ENCODE measurements at places on chromosomes 16 and 17. TPM values are rescaled to one million over a fixed set of nuclear protein-coding genes. Genes with fewer than 3 reads are reported as not detected.

The PIGS gene
- 61.7 TPM for total RNA-seq

The KRT33B gene
- not detected for total RNA-seq

The HIC1 gene
- total RNA-seq: 29.0 TPM

- peaks cover 6% of the 10 kb centered on the region for H3K4me1 ChIP-seq
- H3K36me3 ChIP-seq: no peaks in the 10 kb centered on the region
- no peak overlapping the region for H3K4me3 ChIP-seq
- no peak overlapping the region for H3K27ac ChIP-seq
- H3K27me3 ChIP-seq: no peaks in the 10 kb centered on the region
These were observed 24.1 kb downstream of the DNAJA2 start for GRCh38 chr16:46949241-46949892.

DNA sequence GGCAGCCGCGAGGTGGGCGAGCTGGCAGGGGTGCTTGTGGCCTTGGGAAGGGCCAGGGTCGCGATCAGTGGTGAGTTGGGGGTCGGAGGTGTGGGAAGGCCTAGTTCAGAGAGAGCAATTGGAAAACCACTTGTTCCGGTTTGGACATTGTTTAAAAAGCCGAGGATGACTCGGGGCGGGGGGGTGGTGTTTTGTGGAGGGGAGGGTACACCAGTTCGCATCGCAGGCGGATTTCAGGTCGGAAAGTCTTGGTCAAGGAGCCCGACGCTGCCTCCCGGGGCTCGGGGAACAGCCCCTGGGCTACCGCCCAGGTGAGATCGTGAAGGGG is 66.4 kb downstream of the KPNA2 start:
- peaks cover 6% of the 10 kb centered on the region for H3K36me3 ChIP-seq
- H3K4me1 ChIP-seq: peaks cover 43% of the 10 kb centered on the region
- no peak for DNase-seq
- H3K27ac ChIP-seq: peak overlapping the region; percentile 88
- peaks cover 10% of the 10 kb centered on the region for H3K27me3 ChIP-seq

GRCh38 chr16:57507136-57508034 is 21.1 kb upstream of the DOK4 start:
- DNase-seq: no peak
- H3K27me3 ChIP-seq: no peaks in the 10 kb centered on the region
- no peak overlapping the region for H3K4me3 ChIP-seq

DNA sequence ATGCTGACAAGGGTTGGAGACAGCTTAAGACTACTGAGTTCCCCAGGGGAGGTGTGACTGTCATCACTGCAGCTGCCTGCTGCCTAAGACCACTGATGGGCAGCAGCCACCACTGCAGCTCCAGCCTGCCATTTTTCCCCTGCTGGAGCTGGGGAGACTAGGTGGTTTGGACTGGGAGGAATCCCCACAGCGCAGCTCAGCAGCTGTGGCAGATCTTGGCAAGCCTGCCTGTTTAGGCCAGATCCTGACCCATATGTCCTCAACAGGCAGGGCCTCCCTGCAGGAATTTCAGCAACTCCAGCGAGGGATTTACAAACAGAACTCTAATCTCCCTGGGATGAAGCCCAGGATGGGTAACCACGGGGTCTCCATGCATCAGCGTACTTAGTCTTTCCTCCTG is 356.4 kb upstream of the TOM1L1 start:
- H3K36me3 ChIP-seq: no peaks in the 10 kb centered on the region
- no peaks in the 10 kb centered on the region for H3K27me3 ChIP-seq
- no peak overlapping the region for H3K4me3 ChIP-seq
- no peak for DNase-seq
- H3K27ac ChIP-seq: no peak overlapping the region
- no peaks in the 10 kb centered on the region for H3K4me1 ChIP-seq

- H3K27ac ChIP-seq: no peak overlapping the region
- no peaks in the 10 kb centered on the region for H3K4me1 ChIP-seq
- H3K4me3 ChIP-seq: no peak overlapping the region
- no peaks in the 10 kb centered on the region for H3K36me3 ChIP-seq
- no peak for DNase-seq
These were observed 317.1 kb upstream of the CDH8 start for GRCh38 chr16:62353355-62353754.

GRCh38 chr17:8420041-8420934 is 15.4 kb upstream of the NDEL1 start:
- no peak for DNase-seq
- H3K4me3 ChIP-seq: no peak overlapping the region
- H3K27ac ChIP-seq: no peak overlapping the region
- no peaks in the 10 kb centered on the region for H3K36me3 ChIP-seq

Data from activated CD4-positive, alpha-beta T cell treated with anti-CD3 and anti-CD28 coated beads, Interleukin-2, amount 10 ng/mL, durations not matched to agents 7 days and 5 days (primary cell).